ENCODE measurements at places on chromosomes 4 and X. TPM values are rescaled to one million over a fixed set of nuclear protein-coding genes. Genes with fewer than 3 reads are reported as not detected.

PWWP3B gene
- 0.04 TPM for total RNA-seq

RBMX2 gene
- 11.4 TPM for total RNA-seq

PRRG3 gene
- not detected for total RNA-seq

KLHL13 gene
- 3.2 TPM for total RNA-seq

GABRB1 gene
- total RNA-seq = not detected

GPC4 gene
- total RNA-seq = 2.7 TPM

CCDC149 gene
- 2.7 TPM for total RNA-seq

SCOC gene
- total RNA-seq = 30.3 TPM

MAGEA2 gene
- not detected for total RNA-seq

FGF2 gene
- 0.68 TPM for total RNA-seq

GPC3 gene
- total RNA-seq = 0.28 TPM

FAM241A gene
- total RNA-seq = 2.7 TPM

CXorf49 gene
- total RNA-seq = 0.40 TPM

FRMD7 gene
- not detected for total RNA-seq

RENBP gene
- total RNA-seq = 0.52 TPM

F11 gene
- not detected for total RNA-seq
